ENCODE measurements at places on chromosomes 6 and 20. TPM values are rescaled to one million over a fixed set of nuclear protein-coding genes. Genes with fewer than 3 reads are reported as not detected.

DEFB124 gene
- total RNA-seq = not detected

ZNF311 gene
- 0.45 TPM for total RNA-seq

DNA sequence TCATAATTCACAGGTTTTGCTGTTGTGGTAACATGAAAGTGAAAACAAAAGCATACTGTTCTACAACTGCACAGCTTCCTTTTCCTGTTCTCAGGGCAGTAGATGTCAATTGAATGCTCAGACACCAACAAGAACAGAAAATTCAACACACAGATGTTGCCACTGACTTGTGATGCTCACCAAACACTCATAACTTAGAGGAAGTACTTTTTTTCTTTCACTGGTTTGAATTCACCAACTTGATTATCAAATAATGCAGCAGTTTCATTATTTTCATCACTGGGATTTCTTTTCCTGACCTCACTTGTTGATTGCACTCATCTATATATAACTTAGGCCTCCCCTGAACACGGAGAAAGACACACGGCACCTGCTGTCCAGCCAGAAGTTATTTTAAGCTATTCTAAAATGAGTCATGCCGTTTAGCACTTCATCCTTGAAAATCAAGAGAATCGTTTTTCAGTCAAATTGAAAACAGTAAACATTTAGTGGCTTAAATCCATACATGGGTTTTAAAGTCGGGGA, 949 bp downstream of the TXLNB start:
- DNase-seq = no peak

MATN4 gene
- 0.30 TPM for total RNA-seq

SLC26A8 gene
- total RNA-seq = not detected

MEP1A gene
- total RNA-seq = not detected

GRCh38 chr20:57413986-57414385, 22.8 kb downstream of the RBM38 start:
- DNase-seq = no peak

RPP21 gene
- 49.3 TPM for total RNA-seq

GRCh38 chr6:38443352-38444144, 196.2 kb downstream of the BTBD9 start:
- no peak for DNase-seq

GRCh38 chr20:32585586-32586127, 524 bp upstream of the NOL4L start:
- DNase-seq = no peak

GRCh38 chr6:104603108-104603745, 256.5 kb downstream of the HACE1 start:
- no peak for DNase-seq
